ENCODE measurements at places on chromosomes 4 and X.

DNA sequence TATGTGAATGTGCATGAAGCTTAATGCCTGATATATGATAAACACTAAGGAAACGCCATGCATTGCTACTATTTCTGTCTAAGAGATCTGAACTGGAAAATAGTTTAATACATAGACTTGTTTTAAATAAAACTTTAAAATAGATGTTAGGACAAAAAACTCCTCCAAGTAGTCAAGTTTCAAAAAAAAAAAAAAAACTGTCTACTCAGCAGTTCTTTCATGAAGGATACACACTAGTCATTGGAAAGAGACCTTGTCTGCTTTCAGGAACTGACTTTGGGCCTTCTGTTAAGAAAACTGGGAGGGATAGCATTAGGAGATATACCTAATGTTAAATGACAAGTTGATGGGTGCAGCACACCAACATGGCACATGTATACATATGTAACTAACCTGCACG lies 138.4 kb downstream of the ANTXR2 start:
- no peak for DNase-seq

DNA sequence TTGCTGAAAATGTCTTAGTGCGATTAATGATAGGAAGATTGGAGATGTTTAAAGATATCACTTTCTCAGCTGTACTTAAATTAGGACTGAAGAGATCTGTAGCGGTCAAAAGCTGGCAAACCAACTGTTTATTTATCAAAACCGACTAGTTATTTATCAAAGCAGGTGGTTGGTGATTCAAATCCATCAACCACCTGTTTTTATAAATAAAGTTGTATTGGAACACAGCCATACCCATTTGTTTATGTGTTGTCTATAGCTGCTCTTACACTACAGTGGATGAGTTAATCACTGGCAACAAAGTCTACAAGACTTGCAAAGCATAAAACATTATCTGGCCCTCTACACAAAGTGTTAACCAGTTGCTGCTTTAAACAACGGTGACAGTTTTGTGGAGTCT lies 76.8 kb downstream of the IL15 start:
- DNase-seq: no peak

DNA sequence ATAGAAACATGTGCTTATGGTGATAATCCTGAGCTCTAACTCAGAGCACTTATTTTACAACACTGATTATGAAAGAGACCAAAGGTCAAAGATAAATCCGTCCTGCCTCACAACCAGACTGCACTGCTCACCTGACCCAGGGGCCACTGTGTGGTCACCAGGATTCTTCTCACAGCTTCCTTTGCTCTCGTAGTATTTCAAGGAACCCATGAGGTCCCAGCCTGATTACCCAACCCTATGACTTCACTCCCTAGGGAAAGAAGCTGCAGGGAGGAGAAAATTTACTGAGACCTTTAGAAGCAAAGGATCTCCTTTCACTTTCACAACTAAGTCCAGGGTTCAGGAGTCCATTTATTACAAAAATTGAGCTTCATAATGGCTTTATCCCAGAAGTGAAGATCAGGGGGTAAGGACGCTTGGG lies 9.6 kb downstream of the SLC25A5 start:
- no peak for DNase-seq

DNA sequence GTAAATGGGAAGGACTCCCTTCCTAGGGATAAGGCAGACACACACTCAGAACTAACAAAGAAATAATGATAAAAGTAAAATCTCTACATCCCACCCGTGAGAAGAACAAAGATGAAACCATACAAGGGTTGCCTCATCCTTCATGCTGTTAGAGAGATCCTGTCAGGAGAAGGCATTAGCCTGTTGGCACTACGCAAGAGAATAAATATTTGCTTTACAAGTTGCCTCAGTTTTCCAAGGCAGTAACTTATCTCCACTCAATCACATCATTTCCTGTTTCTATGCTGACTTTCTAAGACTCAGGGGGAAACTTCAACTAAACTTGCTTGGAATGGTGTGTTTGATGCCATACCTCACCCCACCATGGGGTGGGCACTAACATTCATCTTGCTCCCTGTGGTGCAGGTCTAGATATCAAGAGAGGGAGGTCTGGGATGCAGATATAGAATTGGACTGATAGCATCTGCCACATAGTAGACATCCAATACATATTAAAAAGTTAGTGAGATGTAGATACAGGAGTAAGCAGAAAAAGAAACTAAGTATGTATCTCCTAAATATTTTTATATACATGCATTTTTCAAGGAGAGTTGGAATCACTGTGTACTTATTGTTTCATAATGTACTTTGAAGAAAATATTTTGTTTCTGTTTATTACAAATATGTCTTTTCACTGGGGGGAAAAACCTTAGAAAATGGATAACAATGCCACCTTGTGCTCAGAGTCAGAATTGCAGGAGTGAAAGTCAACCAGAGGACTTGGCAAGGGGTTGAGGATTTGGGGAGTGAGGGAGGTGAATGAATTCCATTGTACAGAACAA lies 57.2 kb upstream of the BEX4 start:
- DNase-seq: peak; percentile 42

DNA sequence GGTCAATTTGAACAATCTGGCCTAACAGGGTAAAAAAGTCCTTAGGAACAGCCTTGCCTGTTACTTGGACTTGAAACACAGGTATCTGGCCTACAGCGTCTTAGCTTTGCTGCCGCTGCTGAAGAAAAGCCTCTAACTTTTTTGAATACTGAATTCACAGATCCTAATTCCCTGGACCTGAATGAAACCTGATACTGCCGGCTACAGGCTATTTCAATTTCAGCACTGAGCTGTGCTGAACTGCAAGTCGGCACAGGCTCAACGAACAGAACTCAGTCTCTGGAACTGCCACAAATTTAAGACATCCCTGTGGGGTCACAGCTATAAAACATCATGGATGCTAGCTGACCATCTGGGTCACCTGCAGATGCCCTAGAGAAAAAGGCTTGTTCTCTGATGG lies 7.2 kb downstream of the NR0B1 start:
- DNase-seq: no peak

DNA sequence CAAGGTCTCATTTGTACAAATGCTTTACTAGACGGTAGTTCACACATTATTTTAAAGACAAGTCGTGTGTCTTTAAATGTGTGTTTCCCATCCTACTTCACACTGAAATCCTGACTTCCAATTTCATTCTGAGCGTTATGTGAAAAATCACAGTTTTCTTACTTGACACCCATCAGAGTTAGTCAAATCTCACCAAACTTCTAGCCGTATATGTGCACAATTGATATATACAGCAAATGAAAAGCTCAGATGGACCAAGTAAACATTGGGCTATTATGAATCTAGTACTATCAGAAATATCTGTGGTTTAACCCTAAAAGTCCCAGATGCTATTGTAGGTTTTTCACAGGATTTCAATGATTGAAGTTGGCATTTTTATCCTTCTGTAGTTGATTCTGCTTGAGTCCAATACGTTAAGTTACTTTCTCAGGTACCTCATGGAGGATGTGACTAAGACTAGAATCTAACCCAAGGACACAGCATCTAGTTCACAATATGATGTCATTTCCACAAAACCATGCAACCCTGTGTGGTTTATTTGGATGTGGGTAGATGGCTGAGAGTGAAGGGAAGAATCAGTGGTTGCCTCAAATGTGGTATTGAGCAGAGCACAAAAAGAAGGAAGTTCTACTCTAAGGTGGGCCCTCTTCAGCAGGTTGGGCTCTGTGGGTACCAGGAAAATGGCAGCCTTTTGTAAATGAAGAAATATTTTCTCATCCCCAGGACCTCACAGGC lies 22.1 kb upstream of the TRIM60 start:
- no peak for DNase-seq

DNA sequence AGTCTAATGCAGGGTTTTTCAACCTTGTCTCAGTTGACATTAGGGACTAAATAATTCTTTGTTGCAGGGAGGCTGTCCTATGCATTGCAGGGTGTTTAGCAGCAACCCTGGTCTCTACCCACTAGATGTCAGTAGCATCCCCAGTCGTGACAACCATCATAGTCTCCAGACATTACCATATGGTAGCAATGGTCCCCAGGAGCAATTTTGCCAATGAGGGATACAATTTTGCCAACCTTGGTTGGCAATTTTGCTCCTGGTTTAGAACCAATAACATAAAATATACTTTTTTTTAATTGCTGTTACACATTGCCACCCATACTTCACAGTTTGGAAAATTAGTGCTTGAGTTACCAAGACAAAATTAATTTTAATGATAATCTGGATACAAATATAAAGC lies 6.0 kb downstream of the EREG start:
- DNase-seq: peak; percentile 51

- DNase-seq: no peak
Observed at GRCh38 chrX:12979026-12979607, 4.2 kb downstream of the TMSB4X start.
